HFF-Myc (cell line): ENCODE measurements at places on chromosomes 13 and 19.

DNA sequence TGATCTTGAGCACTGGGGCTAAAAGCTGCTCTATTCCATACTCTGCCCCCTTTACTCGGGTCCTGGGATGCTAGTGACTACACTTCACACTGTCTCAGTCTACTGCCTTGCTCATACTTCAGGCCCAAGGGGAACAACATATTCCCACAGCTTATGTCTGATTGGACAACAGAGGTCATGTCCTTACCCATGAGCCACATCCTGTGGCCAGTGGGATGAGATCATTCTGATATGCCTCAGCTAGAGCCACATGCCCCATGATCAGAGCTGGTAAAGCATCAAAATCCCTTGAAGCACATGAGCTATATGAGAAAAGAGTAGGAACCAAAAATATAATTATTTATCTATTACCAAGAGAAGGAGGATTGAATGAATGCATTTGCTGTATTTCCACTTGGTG lies 290.1 kb upstream of the TSHZ3 start:
- DNase-seq, result no peak

DNA sequence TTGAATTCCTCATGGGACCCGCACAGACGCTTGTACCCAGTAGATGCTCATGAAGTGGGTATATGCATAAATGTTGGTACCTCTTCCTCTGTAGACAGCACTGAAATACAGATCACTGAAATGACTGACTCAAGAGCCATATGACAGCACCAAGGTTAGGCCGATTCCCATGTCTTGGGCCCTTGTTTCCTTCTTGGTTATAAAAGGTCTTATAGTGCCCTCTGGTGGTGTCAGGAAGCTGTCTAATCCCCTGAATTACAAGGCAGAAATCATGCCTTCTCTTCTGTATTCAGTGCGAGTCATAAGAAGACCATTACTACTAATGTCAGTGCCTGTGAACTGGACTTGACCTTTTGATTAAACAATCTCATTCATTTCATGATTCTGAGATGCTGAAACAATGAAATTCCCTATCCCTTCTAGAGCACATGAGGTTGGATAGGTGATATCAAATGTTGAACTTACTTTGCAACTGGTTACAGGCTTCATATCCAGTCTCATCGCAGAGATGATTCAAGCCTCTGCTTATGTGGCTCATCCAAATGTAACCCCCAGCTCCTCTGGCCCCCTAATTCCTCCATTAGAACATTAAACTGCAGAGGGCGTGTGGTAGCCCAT lies 59.7 kb downstream of the SPATA13 start:
- DNase-seq, result peak; percentile 75

GRCh38 chr13:32443111-32443510 lies 15.2 kb upstream of the N4BP2L1 start:
- no peak for DNase-seq

DNA sequence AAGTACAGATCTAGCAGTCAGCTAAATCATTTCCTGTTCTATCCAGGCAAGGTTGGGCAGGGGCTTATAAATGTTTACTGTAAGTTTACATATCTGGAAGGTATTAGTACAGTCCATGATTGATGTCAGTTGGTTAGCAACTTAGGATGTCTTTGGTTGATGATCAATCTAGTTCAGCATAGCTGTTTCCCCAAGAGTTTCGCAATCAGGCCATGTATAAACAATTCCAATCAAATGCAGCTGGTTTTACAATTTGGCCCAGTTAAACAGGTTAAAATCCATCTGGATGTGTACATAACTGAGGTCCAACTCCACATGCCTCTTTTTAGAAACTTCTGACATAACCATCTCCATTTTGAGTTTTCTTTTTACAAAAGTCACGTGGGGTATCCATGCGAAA lies 6.9 kb downstream of the ZNF221 start:
- DNase-seq, result peak; percentile 66

GRCh38 chr19:913080-913748 lies at the start of gene R3HDM4:
Gene R3HDM4, minus strand, starts transcription at chr19:913219. Its CDS starts 62 bp downstream, at chr19:913157.
- no peak for DNase-seq

DNA sequence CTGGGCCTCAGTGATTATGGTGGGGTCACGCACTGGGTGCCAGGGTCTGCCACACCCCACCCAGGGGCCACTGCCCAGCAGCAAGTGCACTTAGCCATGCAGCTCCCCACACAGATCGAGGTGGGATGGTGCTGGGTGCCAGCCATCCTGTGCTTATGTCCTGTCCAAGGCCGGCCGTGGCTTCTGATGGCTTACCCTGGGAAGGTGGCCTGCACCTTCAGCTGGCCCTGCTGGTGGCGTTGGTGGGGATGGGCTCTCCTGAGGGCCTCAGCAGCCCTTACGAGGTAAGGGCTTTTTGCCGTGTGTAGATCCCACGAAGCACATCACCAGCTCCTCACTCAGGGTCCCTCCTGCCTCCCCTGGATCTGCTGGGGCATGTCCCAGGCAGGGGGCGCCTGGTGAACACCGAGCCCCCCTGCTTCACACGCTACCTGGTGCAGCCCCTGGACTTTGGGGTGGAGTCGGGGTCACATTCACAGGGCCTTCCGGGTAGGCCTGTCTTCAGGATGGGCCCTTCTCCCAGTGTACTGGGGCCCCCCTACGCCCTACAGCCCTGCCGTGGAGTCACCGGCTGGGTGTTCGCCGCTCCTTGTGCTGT lies 46.6 kb downstream of the CRTC1 start:
- DNase-seq, result no peak

- no peak for DNase-seq
Observed at GRCh38 chr19:56831255-56831654, 9.3 kb downstream of the PEG3 start.

GRCh38 chr13:99847318-99847750 lies 124.2 kb downstream of the ZIC5 start:
- DNase-seq, result no peak
